ENCODE measurements at places on chromosomes 6 and 20.

DNA sequence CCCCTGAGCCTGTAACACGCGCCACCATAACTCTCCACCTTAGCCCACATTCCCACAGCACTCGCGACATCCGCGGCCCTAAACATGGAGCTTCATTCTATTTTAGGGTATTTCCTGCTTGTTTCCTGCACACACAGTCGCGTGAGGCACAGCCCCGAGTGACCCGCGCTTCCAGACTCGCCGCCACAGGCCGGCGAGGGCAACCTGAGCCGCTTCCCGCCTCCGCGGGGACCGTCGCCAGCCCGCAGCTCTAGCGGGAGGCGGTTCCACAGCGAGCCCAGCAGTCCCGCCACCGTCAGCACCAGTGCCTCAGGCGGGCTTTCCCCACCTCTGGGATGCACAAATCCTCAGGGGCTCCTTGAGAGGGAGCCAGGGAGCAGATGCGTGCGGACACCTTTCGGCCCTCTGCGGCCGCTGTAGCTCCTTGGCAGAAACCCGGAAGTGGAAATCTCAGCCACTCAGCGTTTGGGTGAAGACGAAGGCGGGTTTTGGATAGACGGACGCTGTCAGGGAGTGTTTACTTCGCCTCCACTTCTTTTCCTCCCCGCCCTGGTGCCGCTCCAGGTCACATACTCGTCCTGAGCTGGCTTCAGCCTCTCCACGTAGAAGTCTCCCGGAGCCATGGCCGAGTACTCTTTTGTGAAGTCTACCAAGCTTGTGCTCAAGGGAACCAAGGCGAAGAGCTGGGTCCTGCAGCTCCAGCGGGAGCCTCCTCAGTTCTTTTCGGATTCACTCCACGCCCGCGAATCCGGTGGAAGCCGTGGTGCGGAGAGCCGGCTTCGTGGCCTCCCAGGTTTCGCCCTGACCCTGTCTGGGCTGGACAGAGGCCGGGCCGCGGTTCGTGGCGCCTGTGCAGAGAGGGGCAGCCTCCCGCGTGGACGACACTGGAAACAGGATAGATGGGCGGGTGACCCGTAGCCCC lies 2177.4 kb upstream of the DEFB115 start:
- DNase-seq, result no peak

GRCh38 chr20:43919686-43920403 lies 5.2 kb downstream of the TOX2 start:
- no peak for DNase-seq

DNA sequence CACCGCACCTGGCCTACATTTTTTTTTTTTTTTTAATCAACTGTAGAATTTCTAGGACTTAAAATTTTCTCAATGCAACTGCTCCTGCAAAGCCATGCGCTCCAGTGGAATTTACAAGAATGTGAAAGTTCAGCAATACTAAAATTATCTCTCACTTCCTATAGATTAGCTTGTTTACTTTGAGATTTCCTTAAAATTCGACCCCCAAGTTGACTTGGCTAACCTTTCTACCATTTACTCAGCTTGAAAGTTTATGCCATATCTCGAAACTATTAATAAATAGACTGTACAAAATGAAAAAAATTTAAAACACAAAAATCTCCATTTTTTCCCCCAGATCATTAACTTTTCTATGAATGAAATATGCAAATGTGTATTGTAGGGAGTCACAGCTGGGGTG lies 64.3 kb downstream of the ZBTB2 start:
- no peak for DNase-seq

GRCh38 chr20:37575884-37576283 lies 48.2 kb upstream of the BLCAP start:
- no peak for DNase-seq

DNA sequence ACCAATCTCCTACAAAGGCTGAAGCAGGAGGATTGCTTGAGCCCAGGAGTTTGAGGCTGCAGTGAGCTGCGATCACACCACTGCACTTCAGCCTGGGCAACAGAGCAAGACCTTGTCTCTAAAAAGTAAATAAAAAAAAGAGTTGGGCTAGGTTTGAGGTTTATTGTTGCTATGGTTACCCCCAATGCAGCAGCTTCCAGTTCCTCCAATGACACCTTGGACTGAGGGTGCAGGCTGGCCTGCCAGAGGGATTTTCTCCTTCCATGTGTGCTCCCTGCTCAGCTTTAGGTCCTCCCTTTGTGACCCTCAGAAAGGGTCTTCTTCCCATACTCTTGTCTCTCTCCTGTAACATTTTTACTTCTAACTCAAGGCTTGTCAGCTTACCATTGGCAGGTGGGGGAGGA lies 10.6 kb upstream of the TBC1D20 start:
- no peak for DNase-seq

- no peak for DNase-seq
These were observed 109.6 kb upstream of the RREB1 start for GRCh38 chr6:6998194-6998569.

GRCh38 chr6:46051962-46052361 lies 36.3 kb upstream of the CLIC5 start:
- DNase-seq, result no peak

DNA sequence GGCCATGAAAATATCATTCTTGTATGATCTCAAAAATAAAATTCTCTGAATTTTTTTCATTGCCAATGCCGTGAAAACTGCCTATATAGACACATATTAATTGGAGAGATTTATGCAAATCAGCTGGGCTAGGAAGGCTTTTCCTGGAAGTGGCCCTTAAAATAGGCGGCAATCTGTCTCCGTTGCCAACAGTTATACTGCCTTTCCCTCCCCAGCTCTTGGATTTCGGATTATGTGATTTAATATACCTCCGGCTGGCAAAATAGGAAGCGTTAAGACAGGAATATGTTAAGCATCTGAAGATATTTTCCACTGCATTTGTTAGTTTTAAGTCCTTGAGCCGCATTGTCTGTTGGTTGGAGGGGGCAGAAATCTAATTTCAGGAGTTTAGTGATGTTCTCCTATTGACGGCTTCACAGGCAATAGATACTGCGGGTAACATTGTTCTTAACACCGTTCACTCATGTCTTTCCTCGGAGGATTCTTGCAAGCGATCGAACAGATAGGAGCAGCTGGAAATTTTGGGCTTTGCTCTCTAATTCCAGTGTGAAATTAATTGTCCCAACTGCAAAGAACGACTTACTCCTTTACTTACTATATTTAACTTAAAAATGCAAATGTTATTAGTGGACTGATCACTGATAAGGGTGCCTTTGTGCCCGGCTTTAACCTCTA lies 113.3 kb downstream of the LINC00237 start:
- DNase-seq, result no peak

Data from activated naive CD4-positive, alpha-beta T cell treated with anti-CD3 and anti-CD28 coated beads, Interleukin-2, amount 50 U/mL, for 72 hours (primary cell).